ENCODE measurements at places on chromosomes 11 and 22. TPM values are rescaled to one million over a fixed set of nuclear protein-coding genes. Genes with fewer than 3 reads are reported as not detected.

DNA sequence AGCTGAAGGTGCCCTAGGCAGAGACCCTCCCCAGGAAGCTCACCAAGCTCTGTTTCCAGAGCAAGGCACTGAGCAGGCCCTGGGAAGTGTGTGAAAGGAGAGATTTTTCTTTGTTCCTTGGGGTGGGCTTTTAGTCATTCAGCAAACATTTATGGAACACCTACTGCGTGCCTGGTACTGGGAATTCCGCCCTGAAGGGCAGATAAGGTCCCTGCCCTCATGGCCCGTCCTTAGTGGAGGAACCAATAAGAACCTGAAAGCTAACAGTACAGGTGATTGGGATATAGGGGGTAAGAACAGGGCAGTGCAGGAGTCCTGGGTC lies 3.9 kb downstream of the TMEM134 start:
- H3K36me3 ChIP-seq, result no peaks in the 10 kb centered on the region
- peak overlapping the region; percentile 42 for H3K4me3 ChIP-seq
- peak overlapping the region; percentile 91 for H3K27ac ChIP-seq
- peaks cover 42% of the 10 kb centered on the region for H3K4me1 ChIP-seq
- H3K27me3 ChIP-seq, result no peaks in the 10 kb centered on the region
- no peak for DNase-seq

GRCh38 chr11:69939551-69940245 lies 120.5 kb upstream of the FGF3 start:
- peaks cover 17% of the 10 kb centered on the region for H3K4me1 ChIP-seq
- peak overlapping the region; percentile 89 for H3K27ac ChIP-seq
- peak; percentile 81 for DNase-seq
- peak overlapping the region; percentile 18 for H3K4me3 ChIP-seq

GRCh38 chr22:45876136-45877035 lies 100.6 kb downstream of the WNT7B start:
- H3K36me3 ChIP-seq, result no peaks in the 10 kb centered on the region
- H3K4me1 ChIP-seq, result no peaks in the 10 kb centered on the region
- no peak for DNase-seq
- no peak overlapping the region for H3K27ac ChIP-seq
- H3K4me3 ChIP-seq, result no peak overlapping the region

DNA sequence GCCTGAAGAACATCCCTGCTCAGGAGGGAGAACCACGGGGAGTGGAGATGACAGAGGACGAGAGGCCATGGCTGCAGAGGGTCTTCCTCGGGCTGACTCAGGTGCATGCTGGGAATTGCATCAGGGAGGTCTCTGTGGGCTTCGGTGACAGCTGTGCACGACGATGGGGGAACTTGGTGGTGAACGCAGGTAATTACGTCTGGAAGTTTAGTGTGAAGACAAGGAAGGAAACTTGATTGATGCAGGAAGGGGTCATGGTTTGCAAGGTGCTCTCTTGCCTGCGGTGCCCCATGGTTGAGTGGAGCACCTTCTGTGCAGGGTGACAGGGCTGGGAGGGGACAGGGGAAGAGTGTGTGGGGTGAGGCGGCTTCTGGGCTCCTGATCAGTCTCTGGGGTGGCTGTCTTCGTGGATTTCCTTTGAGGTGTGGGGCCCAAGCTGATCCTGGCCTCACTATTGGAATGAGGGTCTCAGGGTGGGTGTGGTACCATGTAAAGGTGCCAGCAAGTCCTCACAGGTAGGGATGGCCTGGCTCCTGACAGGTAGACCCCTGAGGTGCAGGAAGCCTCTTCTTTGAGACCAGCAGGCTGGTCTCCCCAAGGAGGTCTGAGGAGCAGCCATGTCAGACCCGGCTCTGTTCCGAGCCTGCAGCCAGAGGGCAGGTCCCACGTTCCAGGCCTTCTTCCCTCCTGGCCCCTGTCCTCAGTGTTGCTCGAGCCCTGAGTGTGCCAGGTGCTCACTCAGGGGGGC lies 1020.1 kb downstream of the TBC1D22A start:
- H3K36me3 ChIP-seq, result no peaks in the 10 kb centered on the region
- H3K27me3 ChIP-seq, result no peaks in the 10 kb centered on the region
- no peak overlapping the region for H3K27ac ChIP-seq

DNA sequence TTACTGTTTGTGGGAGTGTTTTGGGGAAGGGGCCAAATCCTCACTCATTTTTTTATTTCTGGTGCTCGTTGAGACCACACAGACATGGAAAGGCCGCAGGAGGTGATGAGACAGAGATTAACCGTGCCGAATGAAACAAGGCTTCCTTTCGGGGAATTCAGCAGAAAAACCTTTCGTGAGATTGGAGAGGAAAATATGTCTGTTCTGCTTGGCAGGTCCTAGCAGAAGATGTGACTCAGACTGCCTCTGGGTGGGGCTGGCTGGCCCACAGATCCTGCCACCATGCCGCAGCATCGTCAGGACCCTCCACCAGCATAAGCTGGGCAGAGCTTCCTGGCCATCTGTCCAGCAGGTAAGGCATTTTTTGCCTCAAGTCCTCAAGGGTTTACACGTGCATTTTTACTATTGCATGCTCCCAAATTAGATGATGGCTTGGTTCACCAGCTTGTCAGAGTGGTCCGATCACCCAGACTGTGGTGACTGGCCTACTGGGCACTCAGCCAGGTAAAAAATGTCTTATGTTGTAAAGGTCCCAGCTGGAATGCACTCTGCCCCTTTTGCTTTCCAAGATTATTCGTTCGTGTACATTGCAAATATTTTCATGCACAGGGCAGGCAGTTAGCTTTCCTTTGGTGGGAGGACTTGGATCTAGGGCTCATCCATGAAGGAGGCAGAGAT lies 1.5 kb downstream of the DDB2 start:
- H3K27me3 ChIP-seq, result no peaks in the 10 kb centered on the region
- H3K4me3 ChIP-seq, result peak overlapping the region; percentile 66
- H3K36me3 ChIP-seq, result no peaks in the 10 kb centered on the region
- H3K4me1 ChIP-seq, result no peaks in the 10 kb centered on the region
- DNase-seq, result peak; percentile 74
- peak overlapping the region; percentile 97 for H3K27ac ChIP-seq

GRCh38 chr22:35313311-35314121 lies 13.8 kb downstream of the TOM1 start:
- peak overlapping the region; percentile 89 for H3K27ac ChIP-seq
- H3K4me3 ChIP-seq, result no peak overlapping the region
- H3K27me3 ChIP-seq, result no peaks in the 10 kb centered on the region
- DNase-seq, result no peak

GRCh38 chr11:6844356-6844755 lies 1.1 kb upstream of the OR10A5 start:
- DNase-seq, result no peak
- H3K4me3 ChIP-seq, result no peak overlapping the region
- H3K36me3 ChIP-seq, result no peaks in the 10 kb centered on the region

- H3K27me3 ChIP-seq, result no peaks in the 10 kb centered on the region
- no peaks in the 10 kb centered on the region for H3K36me3 ChIP-seq
- H3K4me3 ChIP-seq, result no peak overlapping the region
- no peaks in the 10 kb centered on the region for H3K4me1 ChIP-seq
- H3K27ac ChIP-seq, result no peak overlapping the region
- DNase-seq, result no peak
Observed at GRCh38 chr11:59040607-59041006, 45.5 kb upstream of the GLYATL1B start.

DNA sequence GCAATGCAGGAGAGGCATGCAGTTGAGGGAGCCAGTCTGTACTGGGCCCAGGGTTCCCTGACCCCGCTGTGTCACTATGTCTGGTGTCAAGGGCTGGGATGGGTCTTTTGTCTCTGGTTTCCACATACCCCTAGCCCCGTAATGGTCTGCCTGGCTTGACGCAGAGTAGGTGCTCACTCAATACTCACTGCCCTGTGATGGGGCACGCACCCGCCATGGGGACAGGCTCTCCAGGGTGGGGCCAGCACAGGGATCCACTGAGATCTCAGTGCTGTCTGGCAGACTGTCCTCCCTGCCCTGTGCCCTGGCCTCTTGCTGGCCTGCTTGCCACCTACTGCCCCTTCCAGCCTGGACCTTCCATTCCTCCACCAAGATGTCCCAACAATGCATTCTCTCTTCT lies 101.7 kb upstream of the CD82 start:
- no peak overlapping the region for H3K4me3 ChIP-seq
- H3K36me3 ChIP-seq, result no peaks in the 10 kb centered on the region

DNA sequence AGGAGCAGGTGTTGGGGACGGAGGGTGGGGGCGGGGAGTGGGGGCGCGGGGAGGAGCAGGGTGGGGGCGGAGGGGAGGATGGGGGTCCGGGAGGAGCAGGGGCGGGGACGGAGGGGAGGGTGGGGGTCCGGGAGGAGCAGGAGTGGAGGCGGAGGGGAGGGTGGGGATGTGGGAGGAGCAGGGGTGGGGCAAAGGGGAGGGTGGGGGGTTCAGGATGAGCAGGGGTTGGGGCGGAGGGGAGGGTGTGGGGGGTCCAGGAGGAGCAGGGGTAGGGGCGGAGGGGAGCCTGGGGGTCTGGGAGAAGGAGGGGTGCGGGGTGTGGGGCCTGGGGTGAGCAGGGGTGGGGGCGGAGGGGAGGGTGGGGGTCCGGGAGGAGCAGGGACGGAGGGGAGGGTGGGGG lies 17.1 kb downstream of the CRELD2 start:
- H3K36me3 ChIP-seq, result no peaks in the 10 kb centered on the region
- no peak for DNase-seq
- no peaks in the 10 kb centered on the region for H3K4me1 ChIP-seq
- no peaks in the 10 kb centered on the region for H3K27me3 ChIP-seq
- peak overlapping the region; percentile 99 for H3K27ac ChIP-seq

- H3K27me3 ChIP-seq, result no peaks in the 10 kb centered on the region
- no peak overlapping the region for H3K27ac ChIP-seq
- no peak overlapping the region for H3K4me3 ChIP-seq
- no peak for DNase-seq
- no peaks in the 10 kb centered on the region for H3K36me3 ChIP-seq
Observed at GRCh38 chr11:35946766-35947165, 2.9 kb downstream of the LDLRAD3 start.

GRCh38 chr11:122664188-122664587 lies 8.7 kb downstream of the UBASH3B start:
- H3K27ac ChIP-seq, result no peak overlapping the region
- H3K27me3 ChIP-seq, result no peaks in the 10 kb centered on the region
- no peaks in the 10 kb centered on the region for H3K4me1 ChIP-seq
- H3K4me3 ChIP-seq, result no peak overlapping the region
- no peak for DNase-seq

- no peak for DNase-seq
- no peaks in the 10 kb centered on the region for H3K4me1 ChIP-seq
- no peak overlapping the region for H3K4me3 ChIP-seq
- peak overlapping the region; percentile 29 for H3K27ac ChIP-seq
Observed at GRCh38 chr11:8086001-8086479, 5.0 kb downstream of the TUB start.

DNA sequence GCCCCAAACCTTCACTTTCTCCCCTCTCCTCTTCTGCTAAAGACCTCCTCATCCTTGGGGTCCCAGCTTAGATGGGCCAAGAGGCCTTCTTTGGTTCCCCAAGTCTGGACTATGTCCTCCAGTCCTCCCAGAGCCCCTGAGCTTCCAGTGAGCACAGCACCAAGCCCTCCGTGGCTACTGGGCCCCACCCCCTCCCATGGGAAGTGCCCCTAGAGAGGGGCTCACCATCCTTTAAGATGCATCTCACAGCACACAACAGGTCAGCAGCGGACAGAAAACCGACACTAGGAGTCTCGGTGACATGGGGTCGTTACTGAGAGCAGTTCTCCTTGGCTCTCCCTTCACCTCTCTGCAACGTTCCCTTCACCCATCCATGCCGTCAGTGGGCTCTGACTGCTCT lies 2.7 kb downstream of the LRRC32 start:
- peaks cover 21% of the 10 kb centered on the region for H3K36me3 ChIP-seq
- H3K4me3 ChIP-seq, result peak overlapping the region; percentile 73
- no peaks in the 10 kb centered on the region for H3K4me1 ChIP-seq
- no peaks in the 10 kb centered on the region for H3K27me3 ChIP-seq

GRCh38 chr22:41532908-41533825 lies 11.1 kb downstream of the POLR3H start:
- DNase-seq, result peak; percentile 74
- no peaks in the 10 kb centered on the region for H3K4me1 ChIP-seq

GRCh38 chr11:88469561-88470225 lies 132.2 kb upstream of the CTSC start:
- H3K27me3 ChIP-seq, result no peaks in the 10 kb centered on the region
- no peak overlapping the region for H3K4me3 ChIP-seq
- no peak for DNase-seq
- no peaks in the 10 kb centered on the region for H3K36me3 ChIP-seq

- no peaks in the 10 kb centered on the region for H3K36me3 ChIP-seq
- H3K4me3 ChIP-seq, result no peak overlapping the region
- no peak overlapping the region for H3K27ac ChIP-seq
- no peaks in the 10 kb centered on the region for H3K4me1 ChIP-seq
- H3K27me3 ChIP-seq, result no peaks in the 10 kb centered on the region
Observed at GRCh38 chr11:102868339-102868738, 6.4 kb downstream of the MMP12 start.

KCNJ5 gene
- total RNA-seq, result 8.2 TPM

SLC17A6 gene
- total RNA-seq, result not detected

APOA5 gene
- total RNA-seq, result not detected

GRAP2 gene
- total RNA-seq, result 1.3 TPM

PIH1D2 gene
- total RNA-seq, result 1.2 TPM

FLRT1 gene
- total RNA-seq, result 0.67 TPM
